ENCODE measurements at places on chromosomes 7 and 10.

- DNase-seq, result no peak
Measured at GRCh38 chr10:78438907-78439809, 405.5 kb downstream of the RPS24 start.

DNA sequence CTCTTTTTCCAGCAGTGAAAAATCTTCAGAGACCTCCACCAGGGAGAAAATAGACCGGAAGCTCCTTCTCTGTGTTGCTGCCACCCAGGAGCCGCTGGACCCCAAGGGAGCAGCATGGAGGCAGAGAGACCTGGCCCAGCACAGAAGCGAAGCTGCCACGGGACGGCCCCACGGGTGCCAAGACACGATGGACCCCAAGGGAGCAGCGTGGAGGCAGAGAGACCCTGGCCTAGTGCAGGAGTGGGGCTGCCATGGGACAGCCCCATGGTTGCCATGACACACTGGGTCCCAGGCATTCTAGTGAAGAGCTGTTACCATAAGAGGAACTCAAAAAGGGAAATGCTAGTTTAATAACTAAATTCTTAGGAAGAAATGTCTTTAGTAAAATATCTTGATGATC is 186.3 kb downstream of the PTPRN2 start:
- DNase-seq, result no peak

DNA sequence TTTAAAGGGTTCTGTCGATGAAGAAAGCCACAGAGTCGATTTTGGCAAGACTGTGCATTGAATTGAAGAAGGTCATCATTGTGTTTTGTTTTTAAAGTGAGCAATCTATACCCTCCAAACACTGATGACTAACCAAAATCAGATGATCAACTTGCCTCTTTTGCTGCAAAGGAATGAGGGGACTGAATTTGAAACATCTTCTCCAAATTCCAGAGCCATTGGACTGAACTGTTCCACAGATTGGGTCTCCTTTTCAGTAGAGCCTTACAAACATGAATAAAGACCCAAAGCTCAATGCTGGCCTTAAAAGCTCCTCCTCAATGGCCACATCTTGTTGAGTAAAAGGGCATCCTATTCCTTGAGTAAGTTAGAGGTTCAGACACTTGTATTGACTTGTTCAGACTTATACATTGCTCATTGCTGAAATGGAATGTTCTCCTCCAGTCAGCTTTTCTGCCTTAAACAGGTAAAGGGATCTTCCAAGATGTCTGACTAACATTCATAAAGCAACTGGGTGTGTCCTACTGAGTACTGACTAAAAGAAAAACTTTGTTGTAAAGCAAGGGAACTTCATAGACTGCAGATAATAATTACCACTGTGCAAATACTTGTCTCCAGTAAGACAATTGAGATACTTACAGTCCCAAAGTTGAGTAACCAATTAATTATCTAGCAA is 630.6 kb downstream of the KCNMA1 start:
- no peak for DNase-seq

GRCh38 chr10:117552701-117553141 is 10.2 kb downstream of the EMX2 start:
- DNase-seq, result no peak

GRCh38 chr10:990808-991207 is 2.6 kb downstream of the GTPBP4 start:
- DNase-seq, result no peak

DNA sequence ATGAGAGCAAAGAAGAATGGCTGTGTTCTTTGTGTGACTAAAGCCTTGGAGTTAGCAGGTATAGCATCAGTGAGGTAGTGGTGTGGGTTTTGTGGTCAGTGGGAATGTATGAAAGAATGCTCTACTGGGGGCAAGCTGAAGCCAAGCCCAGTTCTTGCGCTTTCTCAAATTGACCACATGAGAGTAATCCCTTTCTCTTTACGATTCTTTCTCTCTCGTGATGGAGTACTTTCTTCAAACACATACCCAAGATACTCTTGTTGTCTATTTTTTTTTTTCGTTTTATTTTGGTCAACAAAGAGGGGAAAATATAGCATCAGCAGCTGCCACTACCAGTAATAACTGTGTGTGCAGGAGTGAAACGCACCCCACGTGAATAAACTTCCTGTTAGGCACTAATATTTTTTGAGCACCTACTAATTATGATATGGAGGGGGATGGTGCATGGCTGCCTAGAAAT is 8.4 kb upstream of the PANK1 start:
- DNase-seq, result no peak

GRCh38 chr7:154255324-154255723 is 203.1 kb downstream of the DPP6 start:
- DNase-seq, result no peak

DNA sequence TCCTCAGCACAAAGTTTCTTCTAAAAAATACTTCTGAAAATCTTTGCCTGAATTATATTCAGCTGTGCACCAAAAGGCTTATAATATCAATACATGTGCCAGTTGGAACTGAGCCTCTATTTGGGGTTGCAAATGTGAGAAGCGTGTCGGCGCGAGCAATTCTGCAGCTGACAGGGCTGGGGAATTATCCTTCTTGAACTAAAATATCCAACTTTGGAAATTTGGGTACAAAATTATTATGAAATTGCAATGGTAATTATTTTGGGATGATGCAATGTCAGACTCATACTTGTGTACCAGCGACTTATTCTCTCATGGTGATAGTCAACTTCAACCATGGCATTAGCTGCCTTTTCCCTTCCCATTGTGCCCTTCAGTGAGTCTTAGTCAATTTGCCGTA is 507.0 kb upstream of the KLF6 start:
- no peak for DNase-seq

GRCh38 chr10:126170776-126171175 is 217.5 kb downstream of the ADAM12 start:
- DNase-seq, result no peak

DNA sequence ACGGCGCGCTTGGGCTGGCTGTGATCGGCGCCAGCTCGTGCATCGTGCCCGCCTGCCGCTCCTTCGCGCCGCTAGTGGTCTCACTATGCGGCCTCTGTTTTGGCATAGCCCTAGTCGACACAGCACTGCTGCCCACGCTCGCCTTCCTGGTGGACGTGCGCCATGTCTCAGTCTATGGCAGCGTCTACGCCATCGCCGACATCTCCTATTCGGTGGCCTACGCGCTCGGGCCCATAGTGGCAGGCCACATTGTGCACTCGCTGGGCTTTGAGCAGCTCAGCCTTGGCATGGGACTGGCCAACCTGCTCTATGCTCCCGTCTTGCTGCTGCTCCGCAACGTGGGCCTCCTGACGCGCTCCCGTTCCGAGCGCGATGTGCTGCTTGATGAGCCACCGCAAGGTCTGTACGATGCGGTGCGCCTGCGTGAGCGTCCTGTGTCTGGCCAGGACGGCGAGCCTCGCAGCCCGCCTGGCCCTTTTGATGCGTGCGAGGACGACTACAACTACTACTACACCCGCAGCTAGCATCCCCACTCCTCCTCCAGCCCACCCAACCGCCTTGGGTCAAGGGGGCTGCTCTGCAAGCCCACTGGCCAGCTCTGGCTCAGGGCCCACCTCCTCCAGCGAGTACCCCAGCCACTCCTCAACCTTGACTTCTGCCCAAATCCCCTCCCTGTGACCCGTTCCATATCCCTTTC is 1.9 kb downstream of the SLC18A3 start:
- DNase-seq, result no peak

- DNase-seq, result peak; percentile 65
Measured at GRCh38 chr7:8131694-8132605, 130.0 kb downstream of the ICA1 start.

- no peak for DNase-seq
Measured at GRCh38 chr7:4962872-4963775, 4.1 kb upstream of the MMD2 start.

DNA sequence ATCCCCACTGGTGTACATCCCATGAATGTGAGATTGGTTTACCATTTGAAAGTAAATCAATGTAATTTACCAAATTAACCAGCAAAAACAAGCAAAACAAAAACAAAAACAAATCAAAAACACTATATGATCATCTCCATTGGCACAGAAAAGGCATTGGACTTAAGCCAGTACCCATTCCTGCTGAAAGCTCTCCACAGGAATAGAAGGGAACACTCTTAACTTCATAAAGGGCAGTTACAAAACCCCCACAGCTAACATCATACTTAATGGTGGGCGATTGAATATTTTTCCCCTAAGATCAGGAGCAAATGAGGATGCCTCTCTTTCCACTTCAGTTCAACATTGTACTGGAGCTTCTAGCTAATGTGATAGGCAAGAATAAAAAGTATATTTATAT is 34.1 kb downstream of the PRKG1 start:
- no peak for DNase-seq

GRCh38 chr10:120948889-120949608 is 97.9 kb downstream of the WDR11 start:
- peak; percentile 29 for DNase-seq

DNA sequence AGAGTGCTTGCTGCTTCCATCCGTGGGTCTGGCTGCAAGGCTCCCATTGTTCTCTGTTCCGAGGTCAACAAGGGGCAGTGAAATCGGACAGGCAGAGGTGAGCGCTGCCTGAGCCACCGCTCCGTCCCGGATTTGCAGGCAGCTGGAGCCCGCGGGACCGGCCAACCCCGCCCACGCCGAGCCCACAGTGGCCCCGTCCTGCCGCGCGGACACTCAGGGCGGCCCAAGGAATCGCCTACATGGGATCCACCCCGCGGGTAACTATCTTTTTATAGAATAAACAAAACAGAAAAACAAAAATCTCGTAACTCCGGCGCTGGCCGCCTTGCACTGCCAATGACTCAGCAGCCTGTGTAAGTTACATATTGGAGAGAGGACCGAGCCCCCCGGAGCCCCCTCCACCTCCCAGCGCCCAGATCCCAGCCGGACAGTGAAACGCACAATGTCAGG is 1.9 kb downstream of the BNIP3 start:
- no peak for DNase-seq

DNA sequence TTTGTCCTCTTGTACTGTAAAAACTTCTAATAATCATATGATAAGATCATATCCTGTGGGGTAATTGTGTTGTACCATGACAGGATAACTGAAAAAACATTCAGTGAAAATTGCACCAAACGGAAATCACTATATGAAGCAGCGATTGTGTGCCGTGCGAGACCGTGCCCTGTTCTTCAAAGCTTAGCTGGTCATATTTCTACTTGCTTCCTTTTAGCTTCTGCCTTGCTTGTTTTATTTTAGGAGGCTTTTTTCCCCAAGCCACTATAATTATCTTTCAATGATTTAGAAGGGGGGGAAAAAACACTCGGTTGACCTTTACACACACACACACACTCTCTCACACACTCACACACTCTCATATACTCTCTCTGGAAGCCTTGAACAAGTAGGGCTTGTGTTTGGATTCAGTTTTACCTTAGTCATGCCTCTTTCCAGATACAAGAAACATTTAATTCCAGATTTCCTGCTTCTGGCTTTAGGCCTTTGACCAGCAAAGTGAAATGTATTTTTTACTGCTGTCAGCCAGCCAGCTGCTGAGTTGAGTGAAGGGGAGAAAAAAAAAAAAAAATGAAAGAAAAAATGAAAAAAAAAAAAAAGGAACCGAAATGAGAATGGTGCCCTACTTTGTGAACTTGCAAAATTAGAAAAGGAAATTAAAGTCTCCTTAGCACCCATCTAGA is 181.4 kb downstream of the ARID5B start:
- DNase-seq, result peak; percentile 61

- no peak for DNase-seq
Measured at GRCh38 chr7:79988653-79989052, 146.0 kb upstream of the GNAI1 start.

DNA sequence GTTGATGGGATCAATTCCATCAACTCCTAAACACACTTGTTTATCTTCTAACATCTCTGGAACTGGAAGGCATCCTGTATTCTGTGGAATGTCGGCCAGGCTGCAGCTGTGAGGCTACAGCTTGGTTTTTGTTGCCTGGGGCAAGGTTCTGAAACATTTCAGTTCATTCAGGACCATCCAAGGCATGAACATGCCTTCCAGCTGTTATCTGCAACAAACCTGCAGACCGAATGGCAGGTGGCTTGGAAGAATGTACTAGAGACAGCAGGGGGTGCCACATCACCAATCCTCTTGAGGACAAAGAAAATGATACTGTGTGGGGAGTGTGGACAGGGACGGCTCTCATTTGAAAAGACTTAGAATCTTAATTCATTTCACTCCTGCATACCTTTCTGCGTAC is 12.4 kb downstream of the PAPOLB start:
- DNase-seq, result no peak

GRCh38 chr10:55144001-55144400 is 343.0 kb upstream of the PCDH15 start:
- DNase-seq, result no peak

- no peak for DNase-seq
Measured at GRCh38 chr7:76338298-76339084, 20.3 kb downstream of the YWHAG start.

GRCh38 chr7:99133766-99134564 is 9.9 kb downstream of the SMURF1 start:
- DNase-seq, result no peak

- no peak for DNase-seq
Measured at GRCh38 chr7:75565132-75565837, 73.2 kb downstream of the SPDYE5 start.

- peak; percentile 69 for DNase-seq
Measured at GRCh38 chr10:126041804-126042231, 145.5 kb downstream of the FANK1 start.

DNA sequence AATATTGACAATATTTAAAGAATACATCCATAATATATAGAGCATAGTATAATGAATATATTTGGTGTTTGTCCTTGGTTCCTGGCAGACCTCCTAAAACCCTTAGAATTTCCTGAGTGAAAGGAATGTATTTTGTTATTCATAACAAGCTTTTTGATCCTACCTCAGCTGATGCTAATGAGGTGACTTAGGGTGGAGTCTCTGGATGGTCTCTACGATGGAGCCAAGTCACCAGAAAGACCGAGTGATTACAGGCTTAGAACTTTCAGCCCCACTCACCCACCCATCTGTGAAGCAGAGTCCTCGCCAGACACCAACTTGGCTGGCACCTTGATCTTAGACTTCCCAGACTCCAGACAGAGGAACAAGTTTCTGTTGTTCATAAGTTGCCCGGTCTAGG is 35.9 kb downstream of the UPF2 start:
- no peak for DNase-seq

DNA sequence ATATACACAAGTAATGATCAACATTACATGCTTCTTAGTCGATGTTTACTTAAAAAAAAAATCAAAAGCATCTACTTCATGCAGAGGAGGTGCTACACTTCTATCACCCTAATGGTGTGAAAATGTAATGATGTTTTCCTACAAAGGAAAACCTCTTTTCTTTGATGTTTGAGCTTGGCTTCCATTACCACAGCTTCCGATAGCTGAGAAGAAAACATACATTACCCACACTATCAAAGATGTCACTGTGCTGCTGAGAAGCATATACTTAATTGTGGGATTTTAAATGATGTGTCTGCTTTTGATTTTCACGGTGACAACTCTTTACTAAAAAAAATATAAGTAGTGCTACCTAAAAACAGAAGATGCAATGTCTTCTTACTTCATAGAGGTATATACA is 200.2 kb upstream of the PHF14 start:
- no peak for DNase-seq

- no peak for DNase-seq
Measured at GRCh38 chr7:92034116-92034515, 93.5 kb downstream of the AKAP9 start.
